NCI-H1930 (cell line): ENCODE measurements at places on chromosomes 4 and X.

DNA sequence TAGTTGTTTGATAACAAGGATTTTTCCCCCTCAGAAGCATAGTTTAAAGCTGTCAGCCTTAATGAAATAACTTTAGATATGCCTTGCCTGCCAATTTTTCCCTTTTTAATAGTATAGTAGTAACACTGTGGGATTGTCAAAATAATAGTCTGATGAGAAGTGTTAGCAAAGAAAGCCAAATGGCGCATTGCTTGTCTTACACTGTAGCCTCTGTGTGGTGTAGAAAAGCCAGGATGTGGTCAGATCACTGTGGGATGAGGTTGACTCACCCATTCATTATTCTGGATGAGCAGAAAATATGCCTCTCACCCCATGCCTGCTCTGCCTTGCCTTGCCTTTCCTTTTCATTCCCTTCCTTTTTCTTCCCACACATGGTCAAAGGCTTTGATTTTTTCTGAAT is 257.8 kb upstream of the NRK start:
- no peak for DNase-seq

DNA sequence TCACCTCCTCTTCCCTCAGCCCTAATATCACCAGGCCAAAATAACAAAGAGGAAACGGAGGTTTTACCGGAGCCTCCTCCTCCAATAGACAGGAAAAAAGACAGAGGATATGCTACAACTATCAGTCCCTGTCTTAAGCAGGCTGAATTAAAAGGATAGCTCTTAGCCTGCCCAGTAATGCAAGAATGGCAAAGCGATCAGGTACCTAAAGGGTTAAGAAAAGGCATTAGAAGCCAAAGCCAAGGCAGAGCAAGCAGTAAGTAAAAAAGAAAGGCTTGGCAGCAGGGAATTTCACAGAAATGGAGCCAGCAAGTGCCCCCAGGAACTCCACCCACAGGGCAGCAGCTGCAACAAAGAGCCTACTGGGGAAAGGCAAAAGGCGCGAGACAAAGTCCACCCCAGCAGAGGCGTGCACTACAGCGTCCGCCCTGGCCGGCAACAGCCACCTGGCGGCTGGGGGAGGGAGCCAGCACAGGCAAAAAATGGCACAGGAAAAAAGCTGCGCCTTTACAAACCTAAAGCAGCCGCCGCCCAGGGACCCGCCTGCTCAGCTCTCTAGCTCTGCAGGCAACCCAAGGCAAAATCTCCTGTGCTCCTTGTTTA is 220.6 kb upstream of the ZC4H2 start:
- no peak for DNase-seq

- no peak for DNase-seq
Observed at GRCh38 chr4:112055100-112055499, 90.2 kb upstream of the FAM241A start.

- no peak for DNase-seq
Observed at GRCh38 chr4:28784188-28784587, 1923.5 kb downstream of the STIM2 start.

GRCh38 chrX:54043541-54044125 is 640 bp downstream of the PHF8 start:
- peak; percentile 10 for DNase-seq

GRCh38 chr4:66014146-66014765 is 344.0 kb upstream of the EPHA5 start:
- DNase-seq = no peak

DNA sequence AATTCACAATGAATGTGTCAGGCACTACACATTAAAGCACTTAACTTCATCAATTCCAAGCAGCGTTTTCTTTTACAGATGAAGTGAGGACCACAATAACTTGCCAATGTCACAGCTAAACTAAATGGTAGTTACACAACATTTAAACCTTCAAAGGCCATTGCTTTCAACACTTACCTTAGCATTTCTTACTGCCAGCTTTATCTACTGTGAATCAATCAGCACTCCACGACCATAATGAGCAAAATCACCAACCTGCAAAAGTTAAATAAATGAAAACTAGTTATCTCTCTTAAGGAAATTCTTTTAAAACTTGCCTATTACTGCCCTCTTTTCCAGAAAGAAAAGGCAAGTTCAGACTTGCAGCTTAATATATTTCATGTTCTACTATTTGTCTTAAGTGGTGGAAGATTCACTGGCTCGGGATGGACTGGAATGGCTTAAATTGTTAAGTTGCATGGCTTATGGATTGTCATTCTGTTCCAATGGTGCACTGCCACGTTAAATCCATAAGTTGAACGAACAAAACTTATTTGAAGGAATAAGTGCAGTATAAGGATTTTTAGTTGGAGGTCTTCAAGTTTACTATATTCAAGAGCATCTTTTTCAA is 8.3 kb downstream of the RBMX start:
- no peak for DNase-seq

DNA sequence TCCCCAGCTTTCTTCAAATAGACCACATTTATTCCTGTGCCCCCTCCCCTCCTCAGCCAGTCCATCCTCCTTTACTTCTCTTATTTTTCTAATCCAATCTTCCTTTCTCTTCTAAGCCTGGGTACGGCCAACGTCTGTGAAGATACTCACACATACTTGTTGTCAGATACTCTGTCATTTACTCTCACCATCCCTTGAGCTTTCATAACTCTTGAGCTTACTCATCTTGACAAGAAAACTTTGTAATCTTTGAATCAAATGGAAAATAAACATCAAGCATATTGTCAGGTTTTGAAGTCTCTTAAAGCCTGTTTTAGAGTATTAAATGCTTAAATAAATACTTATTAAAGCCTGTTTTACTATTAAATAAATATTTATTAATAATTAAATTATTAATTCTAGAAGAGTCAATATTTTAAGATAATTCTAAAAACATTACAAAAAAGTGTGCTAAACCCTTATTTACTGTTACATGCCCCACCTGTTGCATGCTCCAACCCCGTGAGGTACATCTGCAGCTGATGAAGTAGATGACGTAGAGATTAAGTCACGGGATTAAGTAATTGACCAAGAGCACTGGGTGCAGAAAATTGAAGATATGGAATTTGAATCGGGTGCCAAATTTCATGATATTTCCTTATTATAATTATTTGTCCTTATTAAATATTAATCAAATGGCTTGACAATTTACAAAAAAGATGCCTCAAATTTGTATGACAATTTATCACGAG is 1.5 kb upstream of the TRIML2 start:
- DNase-seq = no peak

GRCh38 chr4:169139021-169139420 is 129.0 kb upstream of the CBR4 start:
- DNase-seq = no peak

- DNase-seq = no peak
Observed at GRCh38 chrX:148381603-148382002, 118.8 kb upstream of the AFF2 start.

DNA sequence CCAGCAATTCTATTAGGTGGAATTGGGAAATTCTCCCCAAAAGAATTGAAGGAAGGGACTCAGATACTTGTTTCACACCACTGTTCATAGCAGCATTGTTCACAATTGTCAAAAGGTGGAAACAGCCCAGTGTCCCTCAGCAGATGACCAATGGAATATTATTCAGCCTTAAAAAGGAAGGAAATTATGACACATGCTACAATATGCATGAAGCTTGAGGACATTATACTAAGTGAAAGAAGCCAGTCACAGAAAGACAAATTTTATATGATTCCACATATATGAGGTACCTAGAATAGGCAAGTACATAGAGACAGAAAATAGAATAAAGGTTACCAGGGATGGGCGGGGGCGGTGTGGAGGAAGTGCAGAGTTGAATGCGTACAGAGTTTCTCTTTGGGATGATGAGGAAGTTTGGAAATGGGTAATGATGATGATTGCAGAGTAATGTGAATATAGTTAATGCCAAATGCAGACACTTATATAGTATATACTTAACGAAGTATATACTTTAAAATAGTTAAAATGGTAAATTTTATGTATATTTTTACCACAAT is 29.6 kb downstream of the DOCK11 start:
- DNase-seq = no peak

DNA sequence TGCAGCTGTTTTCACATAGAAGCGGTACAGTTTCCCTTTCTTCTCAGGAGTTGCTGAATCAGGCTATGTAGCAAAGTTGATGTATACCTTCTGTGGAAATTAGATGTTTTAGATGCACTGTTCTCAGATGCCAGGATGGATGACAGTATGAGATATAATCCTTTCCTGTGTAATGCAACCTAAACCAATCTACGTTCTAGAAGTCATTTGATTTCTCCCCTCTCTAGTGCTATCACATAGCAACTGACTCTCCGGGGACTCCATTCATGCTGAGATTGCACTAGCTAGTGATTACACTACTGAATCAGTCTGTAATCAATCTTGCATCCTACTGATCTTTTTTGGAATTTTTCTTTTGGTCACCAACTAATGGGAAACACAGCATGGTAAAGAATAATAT is 1881.7 kb downstream of the PCDH7 start:
- no peak for DNase-seq

GRCh38 chr4:152258804-152259708 is 276.8 kb downstream of the FBXW7 start:
- no peak for DNase-seq

DNA sequence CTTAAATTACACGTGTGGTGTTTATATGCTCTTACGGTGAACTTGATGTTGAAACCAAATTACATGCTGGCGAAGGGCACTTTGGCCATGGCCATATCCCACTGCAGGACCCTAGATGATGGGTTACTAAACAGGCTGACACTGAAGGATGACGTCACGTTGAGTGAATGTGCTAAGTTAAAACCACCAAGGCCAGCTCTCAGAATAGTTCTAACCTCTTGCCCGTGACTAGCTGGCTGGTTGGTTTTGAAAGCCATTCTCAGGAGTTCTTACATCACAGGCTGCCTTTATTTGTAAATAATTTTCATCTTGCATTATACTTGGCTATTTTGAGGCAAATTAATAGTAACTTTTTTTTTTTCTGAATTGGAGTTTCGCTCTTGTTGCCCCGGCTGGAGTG is 41.3 kb upstream of the PHEX start:
- no peak for DNase-seq

- peak; percentile 5 for DNase-seq
Observed at GRCh38 chrX:109472939-109473735, 8.7 kb downstream of the GUCY2F start.

- DNase-seq = no peak
Observed at GRCh38 chrX:18674417-18674787, 2.5 kb upstream of the RS1 start.

GRCh38 chr4:160795216-160795615 is 1368.6 kb downstream of the FSTL5 start:
- DNase-seq = no peak

- no peak for DNase-seq
Observed at GRCh38 chrX:155662282-155662681, 49.5 kb upstream of the TMLHE start.

DNA sequence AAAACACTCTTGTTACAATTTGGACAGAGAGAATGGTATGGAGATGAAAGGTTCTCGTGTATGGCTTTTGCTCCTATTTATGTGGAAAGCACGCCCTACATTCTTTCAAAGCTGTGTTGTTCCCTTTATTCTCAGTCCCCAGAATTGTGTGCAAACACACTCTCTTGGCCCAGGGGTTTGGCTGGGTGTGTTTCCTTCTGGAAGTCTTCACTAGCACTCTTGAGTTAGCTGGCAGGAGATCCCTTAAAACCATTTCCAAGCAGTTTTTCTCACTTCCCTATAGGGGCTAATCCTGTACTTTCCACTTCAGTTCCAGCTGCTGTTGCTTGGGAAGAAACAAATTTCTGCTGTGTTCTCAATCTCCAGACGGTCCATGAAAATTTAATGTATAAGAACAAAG is 35.1 kb downstream of the FHL1 start:
- no peak for DNase-seq

DNA sequence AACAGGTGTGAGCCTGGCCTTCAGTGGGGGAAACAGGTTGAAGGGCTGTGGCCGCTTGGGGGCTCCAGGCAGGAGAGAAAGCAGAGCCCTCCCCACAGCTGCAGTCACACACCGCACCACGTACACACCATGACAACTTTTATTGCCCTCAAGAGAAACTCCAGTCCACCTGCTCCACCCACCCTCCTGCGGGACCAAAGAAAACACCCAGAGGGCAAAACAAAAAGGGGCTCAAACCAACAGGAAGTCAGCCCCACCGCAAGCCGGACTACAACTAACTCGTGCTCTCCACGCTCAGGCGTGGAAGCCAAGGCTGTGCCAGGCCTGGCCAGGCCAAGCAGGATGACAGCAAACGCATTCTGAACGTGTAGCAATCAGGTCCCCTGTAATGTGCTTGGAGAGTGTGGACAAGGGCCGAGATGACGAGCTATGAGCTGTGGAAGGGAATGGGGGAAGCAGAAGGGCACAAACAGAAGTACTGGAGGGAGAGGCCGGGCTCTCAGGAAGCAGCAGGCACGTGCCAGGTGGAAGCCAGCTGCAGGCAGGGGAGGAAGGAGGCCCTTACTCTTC is 12.7 kb downstream of the SLC6A8 start:
- DNase-seq = no peak

- no peak for DNase-seq
Observed at GRCh38 chr4:136664988-136665387, 867.3 kb downstream of the PCDH18 start.

- no peak for DNase-seq
Observed at GRCh38 chr4:98744372-98745150, 86.2 kb upstream of the TSPAN5 start.

DNA sequence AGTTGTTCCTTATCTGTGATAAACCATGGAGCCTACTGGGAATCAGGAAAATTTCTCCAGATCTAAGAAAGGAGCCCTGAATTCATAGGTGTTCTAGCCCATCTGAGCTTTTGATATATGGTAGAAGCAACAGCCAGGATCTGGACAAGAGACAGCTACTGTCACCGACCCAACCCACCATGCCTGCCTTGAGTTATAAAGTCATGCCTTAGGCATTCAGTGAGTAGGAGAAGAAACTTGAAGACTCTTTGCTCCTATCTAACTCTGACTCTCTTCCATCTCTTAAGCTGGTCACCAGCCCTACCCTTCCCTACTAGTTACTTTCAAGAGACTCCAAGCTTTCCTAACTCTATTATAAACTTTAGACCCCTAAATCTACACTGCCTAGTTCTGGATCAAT is 83.9 kb upstream of the FAM9B start:
- DNase-seq = no peak

DNA sequence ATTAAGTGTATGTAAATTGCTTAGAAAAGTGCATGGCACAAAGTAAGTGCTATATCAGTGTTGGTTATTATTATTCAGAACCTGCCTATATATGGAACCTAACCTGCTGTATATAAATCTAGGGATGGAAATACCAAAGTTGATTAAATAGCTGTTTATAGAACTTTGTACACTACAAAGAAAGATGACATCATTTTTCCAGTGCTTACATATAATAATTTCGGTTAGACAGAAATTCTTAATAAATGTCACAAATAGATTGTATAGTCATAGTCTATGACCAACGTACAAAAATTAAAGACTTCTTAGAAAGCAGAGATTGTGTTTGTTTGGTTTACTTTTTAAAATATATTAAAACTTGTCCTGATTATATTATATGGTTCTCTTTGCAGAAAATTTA is 4.4 kb downstream of the GYPB start:
- no peak for DNase-seq

DNA sequence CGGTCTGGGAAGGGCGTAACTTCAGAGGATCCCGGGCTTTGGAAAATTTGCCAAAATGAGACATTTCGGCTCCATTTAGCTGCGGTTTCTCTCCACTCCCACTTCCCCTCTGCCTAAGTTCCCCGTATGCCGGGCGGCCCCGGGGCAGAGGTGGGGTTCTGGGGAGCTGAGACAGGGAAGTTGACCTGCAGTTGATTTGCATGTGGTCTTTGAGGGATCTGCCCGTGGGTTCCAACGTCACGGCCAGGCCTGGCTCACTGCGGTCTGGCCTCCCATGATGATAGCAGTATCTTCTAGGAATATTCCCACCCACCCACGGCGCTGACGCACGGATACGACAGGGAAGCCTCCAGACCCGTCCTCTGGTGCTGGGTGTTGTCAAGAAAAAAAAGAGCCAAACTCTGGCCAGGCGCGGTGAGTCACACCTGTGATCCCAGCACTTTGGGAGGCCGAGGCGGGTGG is 27.3 kb upstream of the CRLF2 start:
- DNase-seq = no peak
